Stimulated activated CD4-positive, alpha-beta T cell treated with anti-CD3 and anti-CD28 coated beads, TNF-alpha, amount 100 ng/mL, for 48 hours (primary cell): ENCODE measurements at places on chromosomes 4 and X.

GRCh38 chrX:154529206-154529612, 13.2 kb upstream of the FAM3A start:
- no peak for DNase-seq

- DNase-seq: no peak
Measured at GRCh38 chr4:180084561-180084960, 2158.6 kb upstream of the TENM3 start.

- no peak for DNase-seq
Measured at GRCh38 chrX:48720577-48721250, 24.2 kb downstream of the SUV39H1 start.

DNA sequence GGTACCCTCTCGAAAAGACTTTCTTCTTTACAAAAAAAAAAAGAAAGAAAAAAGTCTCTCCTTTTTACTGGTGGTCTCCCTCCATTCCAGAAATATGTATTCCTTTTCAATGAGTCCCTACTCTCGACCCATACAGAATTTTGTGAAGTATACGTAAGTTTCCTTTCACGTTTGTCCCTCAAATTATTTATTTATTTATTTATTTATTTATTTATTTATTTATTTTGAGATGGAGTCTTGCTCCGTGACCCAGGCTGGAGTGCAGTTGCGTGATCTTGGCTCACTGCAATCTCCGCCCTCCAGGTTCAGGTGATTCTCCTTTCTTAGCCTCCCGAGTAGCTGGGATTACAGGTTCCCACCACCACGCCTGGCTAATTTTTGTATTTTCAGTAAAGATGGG, 429.2 kb upstream of the AR start:
- DNase-seq: no peak

DNA sequence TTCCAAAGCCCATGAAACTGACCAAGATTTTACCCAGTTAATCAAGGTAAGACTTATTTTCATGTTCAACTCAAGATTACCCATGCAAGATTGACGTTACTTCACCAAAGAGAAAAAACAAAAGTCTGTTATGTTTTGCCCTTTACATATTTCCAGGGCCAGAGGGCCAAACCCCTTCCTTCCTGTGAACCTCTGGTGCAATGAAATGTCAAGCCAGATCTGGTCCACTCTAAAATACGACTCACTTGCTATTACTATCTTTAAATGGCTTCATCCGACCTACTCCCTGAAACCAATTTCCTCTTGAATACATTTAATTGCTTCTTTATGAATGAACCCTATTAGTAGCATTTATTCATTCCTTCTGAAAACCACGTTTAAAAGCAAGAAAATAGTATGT, 33.0 kb downstream of the TSPAN5 start:
- DNase-seq: no peak
